Muscle of leg (tissue), 16 donors: ENCODE measurements at places on chromosomes 4 and X. TPM values are rescaled to one million over a fixed set of nuclear protein-coding genes. Genes with fewer than 3 reads are reported as not detected.

The FHDC1 gene
- 7.1 TPM for polyA plus RNA-seq

The NAT8L gene
- 2.0 TPM for polyA plus RNA-seq

The AMER1 gene
- polyA plus RNA-seq, result 5.5 TPM

The KLHL34 gene
- 0.05 TPM for polyA plus RNA-seq

The DCHS2 gene
- polyA plus RNA-seq, result 6.2 TPM

The ADH7 gene
- not detected for polyA plus RNA-seq

The PRSS12 gene
- polyA plus RNA-seq, result 2.5 TPM

The LEF1 gene
- polyA plus RNA-seq, result 4.3 TPM

The RPL39 gene
- 3,656 TPM for polyA plus RNA-seq

The SSX2B gene
- polyA plus RNA-seq, result not detected

The MAGEA3 gene
- polyA plus RNA-seq, result not detected

The CXCL10 gene
- 1.1 TPM for polyA plus RNA-seq

The EVC gene
- 18.1 TPM for polyA plus RNA-seq

The PASD1 gene
- not detected for polyA plus RNA-seq

DNA sequence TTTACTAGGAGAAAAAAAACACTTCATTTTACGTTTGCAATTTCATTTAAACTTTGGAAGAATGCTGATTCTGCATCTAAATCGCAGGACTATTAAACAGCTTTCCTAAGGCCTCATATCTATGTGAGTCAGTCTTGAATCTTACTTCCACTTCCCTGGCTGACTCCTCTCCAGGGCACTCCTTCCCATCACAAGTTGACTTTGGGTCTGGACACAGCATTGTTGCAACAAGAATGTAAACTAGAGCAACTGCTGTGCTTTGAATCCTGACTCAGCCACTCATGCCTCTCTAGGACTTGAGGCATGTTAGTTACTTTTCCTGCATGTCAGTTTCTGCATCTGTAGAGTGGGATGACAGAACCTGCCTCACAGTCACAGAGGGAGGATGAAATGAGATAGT lies 413.8 kb downstream of the FAT4 start:
- no peak for DNase-seq

DNA sequence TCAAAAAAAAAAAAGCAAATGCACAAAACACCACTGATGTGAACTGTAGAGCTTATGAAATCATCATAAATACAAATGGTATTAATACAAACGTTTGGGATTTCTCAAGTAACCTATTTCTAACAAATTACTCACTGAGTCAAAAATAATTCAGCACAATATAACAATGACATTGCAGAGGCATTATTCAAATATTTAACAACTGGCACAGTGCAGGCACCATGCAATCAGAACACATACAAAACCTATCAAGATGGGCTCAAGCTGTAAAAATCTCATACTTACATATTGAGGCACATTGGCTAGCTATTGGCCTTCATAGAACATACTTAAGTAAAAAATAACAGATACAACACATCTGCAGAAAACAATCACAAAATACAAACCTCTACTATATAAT lies 81.1 kb downstream of the LRBA start:
- DNase-seq, result no peak

DNA sequence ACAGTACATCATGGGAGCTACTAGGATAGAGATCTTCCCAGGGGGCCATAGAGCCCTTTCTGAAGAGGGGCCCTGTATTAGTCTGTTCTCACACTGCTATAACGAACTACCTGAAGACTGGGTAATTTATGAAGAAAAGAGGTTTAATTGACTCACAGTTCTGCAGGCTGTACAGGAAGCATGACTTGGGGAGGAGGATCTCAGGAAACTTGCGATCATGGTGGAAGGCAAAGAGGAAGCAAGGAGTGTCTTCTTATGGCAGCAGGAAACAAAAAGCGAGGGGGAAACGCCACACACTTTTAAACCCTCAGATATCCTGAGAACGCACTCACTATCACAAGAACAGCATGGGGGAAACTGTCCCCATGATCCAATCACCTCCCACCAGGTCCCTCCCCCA lies 4.2 kb upstream of the SLC9A6 start:
- no peak for DNase-seq

DNA sequence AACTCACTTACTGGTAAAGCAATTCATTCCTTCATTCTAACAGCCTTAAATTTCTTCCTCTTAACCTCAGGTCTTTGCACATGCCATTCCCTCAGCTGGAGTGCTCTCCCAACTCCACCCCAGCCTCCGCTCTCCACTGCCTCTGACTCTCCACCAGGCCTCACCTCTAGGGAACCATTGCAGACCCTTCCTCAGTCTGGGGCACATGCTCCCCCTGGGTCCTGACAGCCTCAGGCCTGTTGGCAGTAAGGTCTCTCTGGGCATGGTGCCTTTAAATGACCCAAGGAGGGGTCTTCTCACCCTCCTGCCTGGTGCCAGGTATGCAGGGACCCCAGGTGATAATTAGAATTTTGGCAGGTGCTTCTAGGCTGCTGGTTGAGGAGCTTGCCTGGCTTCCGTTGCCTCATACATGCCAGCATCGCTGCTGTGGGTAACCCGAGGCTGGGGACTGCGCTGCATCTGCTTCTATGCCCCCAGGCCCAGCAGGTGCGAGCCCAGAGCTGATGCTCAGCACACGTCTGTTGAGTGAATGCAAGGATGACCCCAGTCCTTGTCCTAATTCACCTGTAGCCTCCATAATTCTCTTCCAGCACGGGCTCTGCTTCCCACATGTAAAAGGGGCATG lies 27.5 kb upstream of the GPR78 start:
- DNase-seq, result no peak

GRCh38 chr4:173536808-173537429 lies 6.9 kb upstream of the HAND2 start:
- no peak for DNase-seq

- DNase-seq, result no peak
These were observed 1.4 kb downstream of the NSG1 start for GRCh38 chr4:4388311-4388790.

DNA sequence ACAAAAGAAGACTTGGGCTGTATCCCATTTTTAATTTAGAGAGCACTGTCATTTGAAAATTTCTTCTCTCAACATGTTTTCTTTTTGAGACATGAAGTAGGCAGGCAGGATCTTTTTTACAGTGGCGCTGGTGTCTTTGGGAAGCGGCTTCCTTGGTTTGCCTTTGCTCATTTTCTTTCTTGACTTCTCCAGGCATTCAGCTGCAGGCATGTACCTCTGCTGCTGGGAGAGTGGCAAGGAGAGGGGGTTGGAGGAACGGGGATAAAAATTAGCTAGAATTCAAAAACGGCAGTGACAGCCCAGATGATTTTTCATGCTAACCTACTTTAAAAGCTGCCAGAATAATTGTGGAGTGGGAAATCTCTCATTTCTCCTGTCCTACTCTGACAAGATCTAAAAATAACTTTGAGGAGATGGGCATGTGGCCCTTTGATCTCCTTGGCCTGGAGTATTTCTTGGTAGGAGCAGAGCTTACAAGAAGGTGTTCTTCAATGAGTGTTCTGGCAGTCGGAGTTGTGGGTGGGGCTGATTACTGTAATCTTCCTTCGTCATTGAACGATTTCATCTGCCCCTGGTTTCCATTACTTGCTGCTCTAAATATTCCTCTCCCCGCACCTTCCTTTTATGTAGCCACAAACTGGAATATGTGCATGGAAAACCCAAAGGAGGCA lies 54.8 kb downstream of the TBL1X start:
- DNase-seq, result peak; percentile 75

DNA sequence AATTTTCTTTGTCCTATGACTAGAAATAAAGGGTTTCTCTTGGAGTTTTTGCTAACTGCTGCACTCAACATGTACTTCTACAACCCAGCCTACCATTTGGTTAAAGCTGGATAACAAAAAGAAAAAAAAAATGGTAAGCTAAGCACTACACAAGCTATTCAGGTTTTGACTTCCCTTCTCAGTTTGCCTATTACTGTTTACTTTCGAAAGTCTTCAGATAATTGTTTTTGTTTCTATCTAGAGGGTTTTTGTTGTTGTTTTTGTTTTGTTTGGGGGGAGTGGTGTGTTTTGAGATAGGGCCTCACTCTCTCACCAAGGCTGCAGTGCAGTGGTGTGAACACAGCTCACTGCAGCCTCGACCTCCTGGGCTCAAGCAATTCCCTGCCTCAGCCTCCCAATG lies 46.6 kb downstream of the CLOCK start:
- DNase-seq, result no peak

- DNase-seq, result peak; percentile 68
These were observed 35.9 kb downstream of the ETDC start for GRCh38 chrX:135345107-135345589.

GRCh38 chr4:53935780-53936179 lies 128.6 kb downstream of the CHIC2 start:
- no peak for DNase-seq

GRCh38 chrX:106919932-106920452 lies at the start of gene CLDN2:
Gene CLDN2 (plus strand): TSS chrX:106920402. CDS start chrX:106928229, 7,827 bp downstream.
- DNase-seq, result no peak

DNA sequence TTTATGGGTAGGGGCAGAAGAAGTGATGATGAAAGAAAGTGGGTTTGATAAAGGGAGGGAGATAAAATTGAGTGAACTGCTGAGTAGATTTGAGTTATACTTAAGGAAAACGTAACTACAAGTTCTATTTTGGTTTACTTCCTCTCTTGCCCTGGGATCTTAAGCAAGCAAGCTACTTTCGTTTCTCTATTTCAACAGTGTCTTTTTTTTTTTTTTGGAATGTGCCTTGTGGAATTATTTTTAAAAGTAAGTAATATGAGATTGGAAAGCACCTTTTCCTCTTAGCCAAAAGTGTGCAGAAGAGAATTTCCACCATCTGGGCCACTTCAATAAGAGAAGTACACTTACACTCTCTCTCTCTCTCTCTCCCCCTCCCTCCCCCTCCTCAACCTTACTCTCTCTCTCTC lies 16.0 kb upstream of the C4orf36 start:
- DNase-seq, result peak; percentile 79

- no peak for DNase-seq
These were observed 1.9 kb downstream of the NPNT start for GRCh38 chr4:105896984-105897775.

GRCh38 chr4:32775049-32775448 lies 2054.9 kb downstream of the PCDH7 start:
- DNase-seq, result peak; percentile 13

DNA sequence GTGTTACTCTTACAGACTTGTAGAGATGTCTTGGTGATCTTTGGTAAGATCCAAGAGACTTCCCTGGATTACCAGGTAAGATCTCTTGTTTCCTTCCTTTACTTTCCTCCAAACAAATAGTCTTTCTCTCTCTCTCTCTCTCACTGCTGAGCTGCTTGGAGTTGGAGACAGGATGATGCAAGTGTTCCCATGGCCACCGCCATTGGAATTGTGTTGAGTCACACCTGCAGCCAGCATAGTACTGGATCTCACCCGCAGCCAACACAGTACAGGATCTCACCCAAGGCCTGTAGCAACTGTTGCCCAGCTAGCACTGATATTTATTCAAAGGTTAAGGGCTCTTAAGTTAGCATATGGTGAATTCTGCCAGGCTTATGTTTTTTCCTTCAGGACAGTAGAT lies 1080.9 kb downstream of the FAT4 start:
- DNase-seq, result no peak

DNA sequence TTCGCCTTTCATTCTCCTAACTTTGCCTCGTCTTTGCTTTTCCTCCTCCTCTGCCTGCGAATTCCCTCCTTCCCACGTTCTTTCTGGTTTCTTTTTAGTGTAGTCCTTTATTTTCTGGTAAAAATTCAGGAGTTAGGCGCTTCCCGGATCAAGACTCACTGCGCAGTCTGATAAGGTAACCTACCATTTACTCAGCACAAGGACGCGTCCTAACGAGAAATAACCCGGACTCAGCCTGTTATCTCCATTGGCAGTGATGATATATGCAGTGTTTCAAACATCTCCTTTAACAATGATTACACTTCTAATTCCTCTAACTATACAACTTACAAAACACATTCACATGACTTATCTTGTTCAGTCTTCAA lies 357 bp upstream of the ETNPPL start:
- peak; percentile 3 for DNase-seq

GRCh38 chr4:158754385-158755180 lies 14.2 kb upstream of the FNIP2 start:
- no peak for DNase-seq

DNA sequence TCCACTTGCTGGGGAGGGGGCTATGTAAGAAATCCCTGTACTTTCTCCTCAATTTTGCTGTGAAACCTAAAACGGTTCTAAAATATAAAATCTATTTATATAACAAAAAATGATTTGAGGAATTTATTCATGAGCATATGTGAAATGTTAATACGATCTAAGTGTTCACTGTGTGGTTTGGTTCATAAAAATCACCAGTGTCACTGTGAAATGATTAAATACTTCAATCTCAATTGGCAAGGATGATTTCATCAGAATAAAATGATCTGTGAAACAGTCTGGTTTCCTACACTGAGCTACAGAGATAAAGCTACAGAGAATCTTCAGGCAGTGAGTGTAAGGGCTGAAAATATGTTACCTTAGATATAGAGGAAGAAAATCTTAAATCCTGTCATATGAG lies 153.4 kb downstream of the GPM6A start:
- DNase-seq, result no peak

GRCh38 chr4:25155947-25156346 lies 4.3 kb downstream of the SEPSECS start:
- no peak for DNase-seq

DNA sequence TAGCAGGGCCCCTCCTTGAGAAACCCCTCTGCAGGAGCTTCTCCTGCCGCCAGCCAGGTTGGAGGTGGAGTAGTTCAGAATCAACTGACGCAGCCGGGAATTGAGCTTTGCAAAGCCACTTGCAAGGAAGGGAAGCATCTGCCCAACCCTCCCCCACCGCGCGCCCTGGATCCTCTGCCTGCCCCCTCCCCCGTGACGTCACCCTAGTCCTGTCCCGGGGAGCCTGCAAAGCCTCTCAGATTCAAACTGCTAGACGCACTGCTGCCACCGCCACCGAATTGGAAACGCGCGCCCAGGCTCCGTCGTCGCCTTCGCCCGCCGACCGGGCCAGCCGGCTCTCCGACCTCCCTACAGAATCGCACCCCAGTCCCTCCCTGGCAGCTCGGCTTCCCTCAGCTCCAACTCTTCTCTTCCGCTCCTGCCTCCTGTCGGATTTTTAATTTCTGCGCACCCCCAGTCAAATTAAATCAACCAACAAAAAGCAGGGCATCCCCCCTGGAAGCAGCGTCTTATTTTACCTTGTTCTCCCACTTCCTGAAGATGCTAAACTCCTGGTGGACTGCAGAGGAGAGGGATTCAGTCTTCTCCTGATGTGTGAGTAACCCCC lies 3.8 kb downstream of the SLITRK2 start:
- peak; percentile 37 for DNase-seq

DNA sequence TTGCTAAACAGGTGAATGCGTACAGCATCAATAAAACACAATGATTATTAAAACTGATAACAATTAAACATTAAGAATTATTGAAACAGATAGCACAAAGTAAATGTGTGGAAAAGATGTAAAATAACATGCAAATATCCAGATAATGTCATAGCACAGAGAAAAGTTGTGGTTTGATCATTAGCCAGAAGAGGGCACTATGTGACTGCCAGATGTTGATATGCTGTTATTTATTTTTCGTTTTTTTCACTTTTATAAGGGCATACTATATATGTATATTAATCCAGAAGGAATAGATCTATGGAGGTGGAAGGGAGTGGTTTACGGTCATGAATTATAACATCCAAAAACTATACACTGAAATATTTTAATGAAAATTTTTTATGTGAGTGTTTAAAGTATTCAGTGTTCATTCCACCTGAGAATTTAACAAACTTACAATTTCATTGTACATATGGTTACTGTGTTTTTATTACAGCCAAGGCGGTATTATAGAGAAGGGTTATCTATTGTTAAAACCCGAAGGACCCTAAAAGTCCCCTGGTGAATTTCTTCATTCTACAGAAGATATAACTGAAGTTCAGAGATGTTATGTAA lies 211.9 kb upstream of the UGT8 start:
- DNase-seq, result peak; percentile 53

GRCh38 chr4:3733195-3733594 lies 33.0 kb upstream of the ADRA2C start:
- DNase-seq, result no peak
